ENCODE measurements at places on chromosomes 3 and 15.

DNA sequence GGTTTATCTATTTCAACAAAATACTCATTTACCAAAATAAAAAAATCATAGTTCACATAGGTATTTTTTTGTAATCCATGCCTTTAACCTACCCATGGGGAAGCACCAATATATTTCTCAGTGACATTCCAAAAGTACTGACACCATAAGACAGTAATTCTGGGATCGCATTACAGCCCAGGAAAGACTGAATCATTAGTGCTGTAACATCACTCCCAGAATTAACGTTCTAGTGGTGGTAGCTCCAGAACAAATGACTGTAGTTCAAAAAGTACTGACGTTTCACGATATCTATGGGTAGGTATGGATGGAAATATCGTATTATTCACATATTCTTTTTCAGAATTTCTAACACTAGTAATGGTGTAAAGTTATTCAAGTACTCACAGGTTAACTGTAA, 54.3 kb upstream of the NEK10 start:
- no peak for DNase-seq

DNA sequence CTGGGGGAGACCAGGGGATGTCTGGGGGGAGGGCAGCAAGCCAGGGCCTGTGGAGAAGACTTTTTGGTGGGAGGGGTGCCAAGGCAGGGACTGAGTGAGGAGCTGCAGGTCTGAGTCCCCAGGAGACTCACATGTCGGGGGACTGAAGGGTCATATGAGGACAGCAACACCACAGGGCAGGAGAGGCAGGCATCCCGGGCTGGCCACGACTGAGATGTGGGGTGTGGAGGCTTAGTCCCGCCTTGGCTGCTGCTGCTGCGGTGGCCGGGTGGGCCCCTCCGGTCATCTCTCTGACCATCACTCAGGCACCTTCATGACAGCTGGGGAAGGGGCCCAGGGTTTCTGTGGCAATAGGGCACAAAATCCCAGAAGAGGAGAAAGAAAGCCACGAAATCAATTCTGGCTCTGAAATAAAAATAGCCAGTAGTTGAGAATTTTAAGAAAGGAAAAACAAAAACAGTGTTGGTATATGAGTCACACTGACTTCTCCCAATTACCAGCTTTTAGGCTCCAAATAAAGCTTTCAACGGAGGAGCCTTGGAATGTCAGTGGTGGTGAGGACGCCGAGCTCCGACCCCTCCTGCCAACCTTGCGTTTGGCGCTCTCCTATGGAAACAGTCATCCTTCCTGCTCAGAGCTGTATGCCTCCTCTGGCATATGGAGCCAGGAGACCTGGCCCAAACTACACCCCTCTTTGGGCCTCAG, 52.9 kb upstream of the ITGA11 start:
- no peak for DNase-seq

- no peak for DNase-seq
These were observed 4.3 kb upstream of the CCR8 start for GRCh38 chr3:39325236-39325635.

- DNase-seq = no peak
These were observed 2.6 kb downstream of the FAM43A start for GRCh38 chr3:194688200-194688740.

GRCh38 chr3:160822936-160823335, 66.9 kb downstream of the PPM1L start:
- DNase-seq = no peak

- DNase-seq = no peak
These were observed 219.1 kb downstream of the ZNF385D start for GRCh38 chr3:21531909-21532308.

DNA sequence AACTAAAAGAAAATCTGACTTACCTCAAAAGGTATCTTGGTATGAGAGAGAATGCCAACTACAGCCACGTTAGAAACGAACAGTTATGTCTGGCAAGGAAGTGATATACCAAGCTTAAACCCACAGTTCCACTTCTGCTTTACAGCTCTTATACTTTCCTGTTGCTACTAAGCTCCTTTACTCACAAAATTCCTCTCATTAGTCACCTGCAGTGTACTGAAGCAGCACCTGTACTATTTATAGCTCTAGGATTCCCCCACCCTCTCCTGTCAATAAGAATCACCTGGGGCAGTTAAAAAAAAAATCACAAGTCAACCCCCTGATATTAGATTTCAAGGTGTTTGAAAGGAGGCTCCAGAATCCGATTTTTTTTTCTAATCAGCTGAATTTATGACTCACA, 2.9 kb upstream of the TMEM266 start:
- DNase-seq = no peak

DNA sequence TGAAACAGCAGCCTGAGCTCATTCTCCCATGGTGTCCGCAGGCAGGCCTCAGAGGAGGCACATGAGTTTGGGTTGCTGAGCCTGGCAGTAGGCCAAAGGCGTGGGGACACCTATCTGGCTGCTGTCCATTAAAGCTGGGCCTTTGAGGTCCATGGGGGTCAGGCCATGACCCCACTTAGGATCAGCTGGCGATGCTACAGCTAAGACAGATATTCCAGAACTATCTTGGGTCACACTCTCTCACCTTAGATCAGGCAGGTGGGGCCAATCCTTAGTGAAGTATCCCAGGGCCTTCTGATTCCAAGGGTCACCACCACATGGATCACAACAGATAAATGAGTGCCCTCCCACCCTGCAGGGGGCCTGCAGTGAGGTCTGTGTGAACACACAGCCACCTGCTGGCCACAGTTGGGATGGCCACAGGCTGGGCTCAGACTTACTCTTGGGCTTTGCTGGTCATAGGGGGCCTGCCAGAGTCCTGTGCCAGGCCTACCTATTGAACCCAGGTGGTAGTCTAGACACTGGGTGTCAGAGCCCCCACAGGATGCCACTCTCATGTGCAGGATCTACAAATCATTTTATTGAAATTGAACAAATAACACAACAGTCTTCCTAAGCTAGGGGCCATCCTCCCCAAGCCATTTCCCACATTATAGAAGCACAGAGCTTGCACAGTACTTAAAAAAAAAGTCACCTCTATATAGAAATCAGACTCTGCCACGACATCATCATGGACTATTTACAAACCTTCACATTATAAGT, 2.0 kb upstream of the HYAL2 start:
- DNase-seq = no peak

DNA sequence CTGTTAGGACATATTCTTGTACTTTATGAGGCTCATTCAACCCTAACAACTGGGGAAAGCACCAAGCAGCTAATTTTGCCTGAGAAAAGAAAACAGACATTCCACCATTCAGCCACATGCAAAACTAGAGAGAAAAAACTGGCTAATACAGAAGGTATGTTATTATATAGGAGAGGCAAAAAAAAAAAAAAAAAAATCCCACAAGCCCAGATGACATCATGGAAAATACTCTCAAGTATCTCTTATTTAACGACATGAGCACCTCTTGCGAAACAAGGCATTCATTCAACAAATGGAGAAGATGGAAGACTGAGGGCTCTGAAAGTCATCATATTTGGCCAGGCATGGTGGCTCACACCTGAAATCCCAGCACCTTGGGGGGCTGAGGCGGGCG, 61.5 kb downstream of the PRICKLE2 start:
- DNase-seq = no peak

- no peak for DNase-seq
These were observed 134.3 kb downstream of the NSMCE3 start for GRCh38 chr15:29135309-29135657.

- DNase-seq = peak; percentile 29
These were observed 182.3 kb downstream of the OR4M2 start for GRCh38 chr15:22262613-22263020.

- no peak for DNase-seq
These were observed 260.8 kb downstream of the GABRG3 start for GRCh38 chr15:27231811-27232210.

GRCh38 chr3:177150970-177151627, 46.2 kb downstream of the TBL1XR1 start:
- no peak for DNase-seq

DNA sequence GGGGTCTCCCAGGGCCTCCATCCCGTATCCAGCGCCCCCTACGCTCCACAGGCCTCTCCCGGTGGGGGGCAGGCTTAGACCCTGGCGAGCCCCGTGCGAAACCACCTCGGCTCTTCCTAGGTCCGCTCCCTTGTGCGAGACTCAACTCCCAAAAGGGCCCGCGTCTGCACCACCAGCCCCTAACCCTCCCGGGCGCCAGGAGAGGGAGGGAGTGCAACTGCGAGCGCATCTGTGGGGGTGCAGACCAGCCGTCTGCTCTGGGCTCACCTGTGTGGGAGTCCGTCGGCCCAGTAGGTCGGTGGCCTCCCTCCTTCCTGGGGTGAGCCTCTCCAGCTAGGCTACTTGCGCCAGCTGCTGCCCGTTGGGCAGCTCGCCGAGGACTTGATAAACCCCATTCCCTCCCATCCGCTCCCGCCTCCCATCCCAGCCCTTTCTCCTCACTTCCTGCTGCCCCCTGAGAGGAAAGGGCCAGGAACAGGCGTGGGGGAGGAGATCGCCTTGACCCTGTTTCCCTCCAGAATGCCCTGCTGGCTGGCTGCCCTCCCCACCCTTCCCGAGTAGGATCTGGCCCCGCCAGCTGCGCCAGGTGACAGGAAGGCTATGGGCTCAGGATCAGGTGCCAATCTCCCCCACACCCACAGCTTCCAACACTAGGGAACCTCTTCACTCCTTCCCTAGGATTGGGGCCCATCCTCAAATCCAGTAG, at the start of gene HYAL2:
Gene HYAL2, minus strand, starts transcription at position 360 of the 706 bp plus-strand sequence. CDS start 2,256 bp downstream, outside the sequence.
- no peak for DNase-seq

DNA sequence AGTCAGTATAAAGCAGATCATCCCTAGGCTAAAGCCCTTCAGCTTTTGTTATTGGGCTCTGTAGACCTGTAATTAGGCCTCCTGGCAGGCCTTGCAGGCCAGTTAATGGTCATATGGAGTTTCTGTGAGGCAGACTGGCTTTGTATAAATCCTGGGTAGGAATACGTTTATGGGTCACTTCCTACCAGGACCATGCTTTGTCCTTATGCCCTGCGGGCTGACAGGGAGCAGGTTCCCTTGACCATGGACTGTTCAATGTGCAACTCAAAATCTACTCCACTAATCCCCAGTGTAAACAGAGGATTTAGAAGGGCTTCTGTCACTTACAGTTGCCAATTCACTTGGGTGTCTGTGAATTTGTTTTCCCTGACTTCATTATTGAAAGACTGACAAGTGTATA, 202.7 kb upstream of the MLF1 start:
- no peak for DNase-seq

- no peak for DNase-seq
These were observed 61.6 kb downstream of the MEIS2 start for GRCh38 chr15:37038716-37039106.

GRCh38 chr15:98503970-98504369, 144.4 kb upstream of the IGF1R start:
- no peak for DNase-seq

GRCh38 chr3:141368062-141368924, at the start of gene ZBTB38:
ZBTB38 (plus strand) TSS chr3:141368504; CDS start chr3:141442389, 73,885 bp downstream.
- DNase-seq = no peak

DNA sequence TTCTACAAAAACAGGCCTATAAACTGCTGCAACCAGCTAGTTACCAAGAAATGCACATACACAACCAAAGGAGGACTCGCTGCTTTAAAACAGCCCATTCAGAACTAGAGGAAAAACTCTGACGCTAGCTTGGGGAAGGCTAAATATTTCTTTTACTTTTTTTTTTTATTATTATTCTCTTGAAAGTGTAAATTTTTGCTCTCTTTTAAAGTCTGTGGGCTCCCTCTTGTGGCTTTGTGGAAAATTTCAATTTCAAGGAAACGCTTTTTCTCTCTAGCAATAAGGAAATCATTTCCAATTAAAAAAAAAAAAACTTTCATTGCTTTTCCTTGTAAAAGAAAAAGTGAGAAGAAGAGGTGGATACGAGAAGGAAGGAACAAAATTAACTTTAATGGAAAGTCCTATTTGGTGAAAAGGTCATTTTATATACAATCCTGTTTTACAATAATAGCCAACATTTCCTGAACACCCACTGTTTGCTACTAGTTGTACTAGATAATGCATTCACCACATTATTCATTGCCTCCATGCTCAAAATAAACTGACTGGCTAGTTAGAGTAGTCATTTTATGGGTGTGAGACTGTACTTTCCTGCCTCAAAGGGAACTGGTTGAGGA, 51.2 kb upstream of the SAMMSON start:
- DNase-seq = no peak

DNA sequence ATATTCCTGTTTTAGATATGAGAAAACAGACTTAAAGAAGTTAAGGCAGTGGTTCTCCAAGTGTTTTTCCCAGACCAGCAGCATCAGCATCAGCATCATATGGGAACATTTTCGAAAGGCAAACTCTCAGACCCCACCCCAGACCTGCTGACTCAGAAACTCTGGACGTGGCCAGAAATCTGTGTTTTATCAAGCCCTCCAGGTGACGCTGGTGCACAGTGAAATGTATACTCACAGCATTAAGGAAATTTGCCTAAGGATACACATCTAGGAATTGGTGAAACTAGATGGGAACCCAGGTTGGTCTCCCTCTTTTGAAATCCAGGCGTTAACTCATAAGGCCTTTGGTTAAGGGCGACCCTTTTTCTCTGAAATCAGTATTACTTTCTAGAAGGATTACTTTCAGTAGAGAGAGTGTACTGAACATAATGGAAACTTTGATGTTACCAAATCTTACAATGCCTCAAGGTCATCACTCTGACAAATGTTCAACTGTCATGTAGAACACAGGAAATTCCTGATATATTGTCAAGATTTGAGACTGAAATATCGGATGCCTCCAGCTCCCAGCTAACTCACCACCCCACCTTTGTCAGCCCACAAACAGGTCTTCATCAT, 910.2 kb downstream of the ROBO1 start:
- DNase-seq = no peak

- no peak for DNase-seq
These were observed 51.5 kb upstream of the COL6A6 start for GRCh38 chr3:130465521-130465920.

DNA sequence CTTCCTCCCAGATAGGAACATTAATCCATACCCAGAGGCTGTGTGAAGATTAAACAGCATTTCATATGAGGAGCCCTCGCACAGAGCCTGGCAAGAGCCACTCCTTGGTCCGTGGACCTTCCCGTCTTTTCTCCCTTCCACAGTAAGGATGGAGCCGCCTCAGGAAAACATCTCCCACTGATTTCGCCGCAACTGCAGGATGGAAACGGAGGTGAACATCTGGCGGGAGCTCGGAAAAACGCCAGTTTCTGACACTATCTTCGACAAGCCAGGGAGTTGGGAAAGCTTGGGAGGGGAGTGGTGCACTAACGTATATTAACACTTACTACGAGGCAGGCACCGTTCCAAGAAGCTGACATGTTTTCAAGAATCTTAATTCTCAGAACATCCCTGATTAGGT, 157.9 kb downstream of the XXYLT1 start:
- DNase-seq = no peak

DNA sequence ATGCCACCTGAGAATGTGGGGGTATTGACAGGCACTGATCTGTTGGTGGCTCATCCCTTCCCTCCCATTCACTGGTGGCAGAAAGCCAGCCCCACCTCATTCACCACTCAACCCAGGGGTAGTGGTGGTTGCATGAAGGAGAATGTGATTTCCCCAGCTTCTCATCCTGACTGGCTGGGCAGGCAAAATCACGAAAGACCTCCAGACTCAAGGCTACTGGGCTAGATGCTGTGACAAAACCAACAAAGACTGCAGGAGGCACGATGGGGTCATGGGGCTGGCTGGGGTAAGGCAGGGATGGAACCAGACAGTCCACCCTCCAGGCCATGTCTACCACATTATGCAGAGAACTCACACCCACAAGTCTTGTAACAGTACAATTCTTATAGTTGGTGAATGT, 33.9 kb downstream of the FSTL1 start:
- no peak for DNase-seq

GRCh38 chr15:65383456-65383855, 5.7 kb upstream of the IGDCC3 start:
- DNase-seq = no peak

Data from activated CD8-positive, alpha-beta memory T cell treated with anti-CD3 and anti-CD28 coated beads for 4 hours (primary cell).